Daoy (cell line): ENCODE measurements at places on chromosomes 3 and 15. TPM values are rescaled to one million over a fixed set of nuclear protein-coding genes. Genes with fewer than 3 reads are reported as not detected.
A peak's percentile ranks its signal among the peaks of the same experiment; 100 is the strongest.

DNA sequence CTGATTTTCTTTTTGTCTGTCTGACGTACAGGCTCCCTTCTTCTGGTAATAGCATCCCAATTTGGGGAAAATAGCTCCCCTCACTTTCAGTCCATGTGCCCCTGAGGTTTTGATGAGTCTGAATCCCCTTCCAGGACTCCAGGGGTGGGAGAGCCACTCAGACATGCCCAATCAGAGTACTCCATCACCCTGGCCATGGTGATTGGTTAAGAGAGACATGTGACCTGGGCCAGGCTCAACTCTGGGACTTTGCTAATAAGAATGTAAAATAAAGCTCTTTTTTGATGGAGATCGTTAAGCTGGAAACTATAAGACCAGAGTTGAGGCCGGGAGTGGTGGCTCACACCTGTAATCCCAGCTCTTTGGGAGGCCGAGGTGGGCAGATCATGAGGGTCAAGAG lies 9.2 kb upstream of the MEF2A start:
- DNase-seq: no peak

DNA sequence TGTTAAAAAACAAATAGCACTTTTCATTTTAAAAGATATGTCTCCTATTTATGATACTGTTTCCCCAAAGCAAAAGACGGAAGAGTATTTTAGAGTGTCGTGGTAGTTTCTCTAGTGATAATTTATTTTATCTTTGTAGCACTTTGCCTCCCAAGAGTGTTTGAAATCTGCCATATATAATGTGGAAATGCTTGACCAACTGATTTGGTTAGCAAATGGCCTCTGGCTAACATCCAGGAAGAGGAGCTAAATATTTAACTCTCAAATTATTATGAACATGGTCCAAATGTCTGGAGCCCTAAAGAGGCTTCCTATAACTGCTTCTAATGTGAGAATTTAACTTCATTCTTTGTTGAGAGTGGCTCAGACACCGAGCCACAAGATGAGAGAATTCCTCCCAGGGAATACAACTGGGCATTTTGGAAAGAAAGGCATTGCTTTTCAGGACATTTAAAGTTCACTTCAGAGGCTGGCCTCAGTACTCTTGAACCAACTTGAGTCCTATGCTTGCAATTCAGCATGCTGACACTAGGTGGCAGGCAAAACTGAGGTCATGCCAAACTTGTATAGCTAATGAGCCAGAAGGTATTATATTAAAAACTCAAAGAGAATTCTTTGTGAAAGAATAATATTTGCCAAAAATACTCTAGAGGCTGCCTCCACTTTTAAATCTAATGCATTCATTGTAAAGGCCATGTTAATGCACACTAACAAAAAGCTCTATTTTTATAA lies 104.5 kb downstream of the RARB start:
- no peak for DNase-seq

DNA sequence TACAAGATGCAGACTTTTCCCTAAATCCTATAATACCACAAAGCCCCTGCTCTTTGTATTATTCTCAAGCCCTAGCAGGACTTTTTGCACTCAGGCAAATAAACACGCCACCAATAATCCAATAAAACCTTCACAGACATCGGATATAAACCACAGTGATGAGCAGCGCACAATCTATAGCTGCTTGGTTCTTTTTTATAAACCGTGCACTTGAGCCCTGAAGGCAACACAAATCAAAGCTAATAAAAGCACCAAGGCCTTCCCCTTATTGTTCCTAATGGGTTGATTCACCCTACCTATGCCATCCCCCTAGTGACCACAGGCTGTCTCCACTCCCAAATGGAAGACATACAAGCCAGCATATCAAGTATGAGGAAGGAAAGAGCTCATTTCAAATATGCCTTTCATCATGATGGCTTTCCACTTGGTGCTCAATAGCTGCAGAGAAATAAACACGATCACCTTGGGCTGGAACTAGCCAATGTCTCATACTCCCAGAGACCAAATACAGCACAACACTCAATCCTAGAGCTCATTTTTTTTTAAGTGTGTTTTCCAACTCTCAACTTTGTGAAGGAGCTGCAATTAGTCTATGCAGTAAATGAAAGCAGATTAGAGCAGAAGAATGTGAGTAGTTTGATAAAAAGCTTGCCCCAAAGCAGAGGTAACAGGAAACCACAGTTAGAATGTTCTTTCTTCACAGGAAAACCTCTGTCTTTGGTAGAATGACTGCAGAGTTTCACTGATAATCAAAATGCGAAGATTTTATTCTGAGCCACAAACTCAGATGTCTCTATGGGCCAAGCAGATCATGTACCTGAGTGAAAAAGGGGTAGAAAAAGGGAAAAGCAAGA lies 573.9 kb downstream of the AGBL1 start:
- no peak for DNase-seq

The ZBED2 gene
- 0.11 and 1.0 TPM in 2 replicates for total RNA-seq

DNA sequence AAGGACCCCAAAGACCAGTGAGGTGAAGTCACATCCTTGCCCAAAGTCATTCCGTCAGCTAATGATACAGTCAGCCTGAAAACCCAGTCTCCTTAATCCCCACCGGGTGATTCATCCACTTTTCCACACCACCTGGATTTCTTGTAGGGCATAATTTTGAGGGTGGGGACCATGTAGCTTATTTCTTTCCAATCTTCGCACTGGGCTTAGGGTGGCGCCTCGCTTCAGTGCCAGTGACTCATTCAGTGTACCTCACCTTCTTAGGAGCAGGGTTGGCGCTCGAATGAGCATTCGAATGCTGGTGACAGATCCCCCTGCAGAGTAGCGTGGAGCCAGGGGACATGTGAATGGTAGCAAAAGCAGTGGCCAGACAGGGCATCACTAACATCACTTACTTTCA lies 24.0 kb downstream of the BMF start:
- DNase-seq: peak; percentile 81

- DNase-seq: no peak
Measured at GRCh38 chr3:307182-307581, 110.6 kb downstream of the CHL1 start.

DNA sequence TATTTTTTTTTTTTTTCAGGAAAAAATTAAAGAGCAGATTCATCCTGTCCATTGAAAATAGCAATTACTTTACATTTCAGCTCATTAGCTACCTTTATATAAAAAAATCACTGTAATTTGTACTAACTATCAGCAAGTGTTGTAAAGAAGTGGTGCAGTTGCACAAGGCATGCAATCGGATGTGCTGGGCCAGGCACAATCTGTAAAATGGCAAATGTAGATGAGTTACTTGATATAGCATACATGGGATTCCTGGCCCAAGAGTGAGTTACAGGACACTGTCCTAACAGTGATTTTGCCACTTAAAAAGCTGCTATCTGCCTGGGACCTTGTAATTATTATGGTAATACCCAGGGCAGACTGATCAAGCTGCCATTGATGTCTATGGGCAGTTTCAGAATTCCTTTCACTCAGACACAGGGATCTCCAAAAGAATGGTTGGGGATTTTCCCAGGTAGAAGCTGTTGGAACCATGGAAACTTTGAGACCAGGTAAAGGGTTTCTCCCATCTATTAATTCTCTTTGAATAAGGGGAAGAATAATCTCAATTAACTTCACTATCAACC lies 182.2 kb upstream of the ICE2 start:
- DNase-seq: no peak

The EMC7 gene
- 22.2 and 27.9 TPM in 2 replicates for total RNA-seq

The C3orf20 gene
- total RNA-seq: not detected in 2 replicates

- no peak for DNase-seq
Measured at GRCh38 chr3:184196536-184196935, 10.5 kb downstream of the ABCF3 start.

- DNase-seq: peak; percentile 41
Measured at GRCh38 chr3:66021731-66022131, 17.0 kb downstream of the MAGI1 start.

The FSIP1 gene
- total RNA-seq: 0.97 and 2.2 TPM in 2 replicates
